ENCODE measurements at places on chromosomes 2 and 18. TPM values are rescaled to one million over a fixed set of nuclear protein-coding genes. Genes with fewer than 3 reads are reported as not detected.

- H3K36me3 ChIP-seq: no peaks in the 10 kb centered on the region
- H3K27ac ChIP-seq: no peak overlapping the region
- no peak overlapping the region for H3K4me3 ChIP-seq
- no peak for DNase-seq
Measured at GRCh38 chr2:65529419-65529818, 97.0 kb upstream of the SPRED2 start.

DNA sequence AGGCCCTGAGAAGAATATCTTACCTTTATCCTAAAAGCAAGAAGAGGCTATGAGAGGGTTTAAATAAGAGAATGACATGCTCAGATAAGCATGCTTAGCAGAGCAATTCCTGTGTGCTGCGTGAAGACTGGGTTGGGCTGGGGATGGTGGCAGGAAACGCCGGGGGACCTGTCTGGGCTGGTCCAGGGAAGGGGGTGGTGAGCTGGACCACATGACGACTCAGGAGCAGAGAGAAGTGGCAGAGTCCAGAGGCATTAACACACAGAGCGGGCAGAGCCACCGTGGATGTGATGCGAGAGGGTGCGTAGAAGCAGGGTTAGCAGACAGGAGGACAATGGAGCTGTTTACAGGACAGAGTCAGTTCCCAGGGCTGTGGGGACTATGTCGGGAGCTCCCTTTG, 84.5 kb downstream of the ZBTB7C start:
- no peaks in the 10 kb centered on the region for H3K27me3 ChIP-seq
- no peak overlapping the region for H3K27ac ChIP-seq
- no peak for DNase-seq

DNA sequence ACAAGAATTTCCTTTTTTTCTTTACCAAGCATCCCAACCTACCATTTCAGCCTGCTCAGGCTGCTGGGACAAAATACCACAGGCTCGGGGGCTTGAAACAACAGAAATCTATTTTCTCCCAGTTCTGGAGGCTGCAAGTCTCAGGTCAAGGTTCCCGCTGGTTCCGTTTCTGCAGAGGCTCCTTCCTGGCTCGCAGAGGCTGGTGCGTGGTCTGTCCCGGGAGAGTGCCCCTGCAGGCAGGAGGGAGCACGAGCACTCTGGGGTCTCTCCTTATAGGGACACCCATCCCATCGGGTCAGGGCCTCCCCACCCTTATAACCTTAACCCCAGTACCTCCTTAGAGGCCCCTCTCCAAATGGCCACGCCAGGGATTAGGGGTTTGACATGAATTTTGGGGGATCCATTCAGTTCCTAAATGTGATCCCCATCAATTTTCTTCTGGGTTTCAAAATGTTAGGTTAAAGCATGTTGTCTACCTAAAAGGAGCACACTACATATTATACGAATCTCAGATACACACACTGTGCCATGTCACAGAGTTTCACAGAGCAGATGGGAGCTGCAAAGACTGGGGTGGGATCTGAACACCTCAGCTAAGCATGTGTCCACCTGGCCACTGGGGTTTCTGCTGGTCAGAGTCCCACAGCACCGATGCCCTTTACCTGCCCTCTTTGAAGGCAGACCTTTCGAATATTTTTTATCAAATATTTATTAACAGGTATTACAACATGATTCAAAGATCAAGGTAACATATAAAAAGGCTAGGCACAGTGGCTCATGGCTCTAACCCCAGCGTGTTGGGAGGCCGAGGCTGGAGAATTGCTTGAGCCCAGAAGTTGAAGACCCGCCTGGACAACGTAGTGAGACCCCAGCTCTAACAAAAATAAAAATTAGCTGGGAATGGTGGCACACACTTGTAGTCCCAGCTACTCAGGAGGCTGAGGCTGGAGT, 17.6 kb upstream of the ADI1 start:
- H3K4me3 ChIP-seq: no peak overlapping the region
- H3K36me3 ChIP-seq: peaks cover 1% of the 10 kb centered on the region
- H3K27me3 ChIP-seq: no peaks in the 10 kb centered on the region
- peak; percentile 51 for DNase-seq
- no peaks in the 10 kb centered on the region for H3K4me1 ChIP-seq

DNA sequence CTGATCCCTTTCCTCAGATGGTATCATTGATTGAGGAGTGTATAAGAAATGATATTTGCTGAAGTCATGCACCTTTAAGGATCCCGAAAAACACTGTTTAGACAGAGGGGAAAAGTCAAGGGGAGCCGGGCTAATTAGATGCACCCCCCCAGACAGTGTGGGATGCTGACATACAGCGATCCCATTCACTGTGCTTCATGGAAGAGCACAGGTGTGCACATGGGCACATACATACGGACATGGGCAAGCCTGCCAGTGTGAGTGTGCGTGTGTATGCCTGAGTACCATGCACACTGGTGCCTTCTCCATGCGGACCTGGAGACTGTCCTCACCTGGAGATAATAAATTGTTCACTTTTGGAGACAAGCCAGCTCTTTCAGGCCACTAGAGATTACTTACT, 22.6 kb downstream of the MEIS1 start:
- peaks cover 5% of the 10 kb centered on the region for H3K4me1 ChIP-seq
- H3K27me3 ChIP-seq: no peaks in the 10 kb centered on the region
- DNase-seq: no peak
- H3K4me3 ChIP-seq: no peak overlapping the region

Gene RTP5
- not detected for total RNA-seq

Gene DTNA
- 15.0 TPM for total RNA-seq

Gene ZNF516
- total RNA-seq: 83.3 TPM

Gene NPHP1
- 8.1 TPM for total RNA-seq
